Chondrocyte (in vitro differentiated cells): ENCODE measurements at places on chromosomes 6 and 20. TPM values are rescaled to one million over a fixed set of nuclear protein-coding genes. Genes with fewer than 3 reads are reported as not detected.
A peak's percentile ranks its signal among the peaks of the same experiment; 100 is the strongest.

The C4B gene
- 7.3 to 10.3 TPM (median 9.6 TPM) in 3 replicates for total RNA-seq

The AGER gene
- 2.6 to 4.9 TPM (median 3.6 TPM) in 3 replicates for total RNA-seq

The IMPG1 gene
- total RNA-seq = not detected in 3 replicates

The B3GAT2 gene
- total RNA-seq = 0.02 TPM in 1 of 3 replicates, not detected in the others

- H3K4me1 ChIP-seq = peaks cover 75% of the 10 kb centered on the region
- H3K27me3 ChIP-seq = no peaks in the 10 kb centered on the region
- no peak overlapping the region for H3K4me3 ChIP-seq
- no peak for DNase-seq
Measured at GRCh38 chr6:129680633-129681032, 29.3 kb downstream of the ARHGAP18 start.

- no peaks in the 10 kb centered on the region for H3K36me3 ChIP-seq
- no peak overlapping the region for H3K27ac ChIP-seq
- no peak for DNase-seq
- H3K4me3 ChIP-seq = peak overlapping the region; percentile 56
- peaks cover 4% of the 10 kb centered on the region for H3K4me1 ChIP-seq
Measured at GRCh38 chr20:3749689-3750531, 17.4 kb downstream of the HSPA12B start.

DNA sequence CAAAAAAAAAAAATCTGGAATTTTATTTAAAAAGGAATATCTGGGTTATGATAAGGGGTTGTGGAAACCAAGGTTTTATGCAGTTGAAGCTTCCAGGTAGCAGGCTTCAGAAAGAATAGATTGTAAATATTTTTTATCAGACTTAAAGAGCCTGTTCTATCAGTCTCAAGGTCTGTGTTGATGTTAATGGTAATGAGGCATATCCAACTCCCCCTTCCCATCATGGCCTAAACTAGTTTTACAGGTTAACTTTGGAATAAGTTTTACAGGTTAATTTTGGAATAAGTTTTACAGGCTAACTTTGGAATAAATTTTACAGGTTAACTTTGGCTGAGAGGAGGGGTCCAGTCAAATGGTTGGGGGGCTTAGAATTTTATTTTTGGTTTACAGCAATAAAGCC lies 92.4 kb downstream of the CD24 start:
- H3K4me1 ChIP-seq = no peaks in the 10 kb centered on the region
- peaks cover 3% of the 10 kb centered on the region for H3K36me3 ChIP-seq
- H3K27me3 ChIP-seq = peaks cover 9% of the 10 kb centered on the region
- no peak overlapping the region for H3K27ac ChIP-seq
- no peak for DNase-seq

GRCh38 chr6:40881501-40881900 lies 157.5 kb downstream of the UNC5CL start:
- no peak overlapping the region for H3K27ac ChIP-seq
- H3K4me1 ChIP-seq = no peaks in the 10 kb centered on the region
- peaks cover 57% of the 10 kb centered on the region for H3K27me3 ChIP-seq
- H3K36me3 ChIP-seq = peaks cover 3% of the 10 kb centered on the region
- no peak overlapping the region for H3K4me3 ChIP-seq

- H3K27ac ChIP-seq = no peak overlapping the region
- H3K4me1 ChIP-seq = no peaks in the 10 kb centered on the region
- DNase-seq = no peak
- no peaks in the 10 kb centered on the region for H3K36me3 ChIP-seq
- peaks cover 11% of the 10 kb centered on the region for H3K27me3 ChIP-seq
- H3K4me3 ChIP-seq = no peak overlapping the region
Measured at GRCh38 chr6:39189915-39190544, 39.2 kb downstream of the KCNK5 start.

DNA sequence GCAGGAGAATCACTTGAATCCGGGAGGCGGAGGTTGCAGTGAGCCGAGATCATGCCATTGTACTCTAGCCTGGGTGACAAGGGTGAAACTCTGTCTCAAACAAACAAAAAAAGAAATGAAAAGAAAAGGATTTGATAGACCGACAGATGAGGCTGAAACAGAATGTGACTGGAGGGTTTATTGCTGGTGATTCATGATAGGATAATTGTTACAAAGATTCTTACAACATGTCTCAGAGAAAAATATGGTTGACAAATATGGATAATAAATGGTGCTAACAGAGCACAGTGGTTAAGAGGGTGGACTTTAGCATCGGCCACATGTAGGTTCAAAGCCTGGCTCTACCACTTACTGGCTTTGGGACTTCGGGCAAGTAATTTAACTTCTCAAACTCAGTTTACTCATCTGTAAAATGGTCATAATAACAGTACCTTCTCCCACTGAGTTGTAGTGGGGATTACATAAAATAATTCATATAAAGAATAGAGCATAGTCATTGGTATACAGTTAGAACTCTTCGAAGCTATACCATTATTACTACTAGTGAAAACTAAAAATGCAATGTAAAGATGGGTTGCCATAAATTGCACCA lies 131.9 kb downstream of the MAP3K7 start:
- H3K27me3 ChIP-seq = peaks cover 1% of the 10 kb centered on the region
- H3K36me3 ChIP-seq = no peaks in the 10 kb centered on the region
- H3K4me1 ChIP-seq = no peaks in the 10 kb centered on the region
- H3K4me3 ChIP-seq = no peak overlapping the region
- no peak for DNase-seq

DNA sequence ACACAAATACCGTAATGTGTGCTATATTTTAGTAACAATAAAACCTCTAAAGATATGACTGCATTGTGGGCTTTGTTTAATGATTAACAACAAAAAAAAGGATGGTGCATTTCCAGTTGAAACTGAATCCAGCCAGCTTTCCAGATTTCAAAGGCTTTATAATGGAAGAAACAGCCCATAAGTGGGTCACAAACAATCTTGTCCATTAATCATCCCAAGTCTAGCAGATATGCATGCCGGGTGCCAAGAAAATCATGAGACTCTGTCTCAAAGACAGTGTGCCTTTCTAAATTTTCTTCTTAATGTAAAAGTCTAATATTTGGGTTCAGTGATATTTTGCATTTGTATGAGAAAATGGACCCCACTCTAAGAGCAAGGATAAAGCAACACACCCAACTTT lies 20.6 kb upstream of the LAMP5 start:
- H3K27ac ChIP-seq = no peak overlapping the region
- no peak overlapping the region for H3K4me3 ChIP-seq
- peaks cover 27% of the 10 kb centered on the region for H3K4me1 ChIP-seq
- H3K36me3 ChIP-seq = peaks cover 1% of the 10 kb centered on the region
